ENCODE measurements at places on chromosomes 2 and 18.

DNA sequence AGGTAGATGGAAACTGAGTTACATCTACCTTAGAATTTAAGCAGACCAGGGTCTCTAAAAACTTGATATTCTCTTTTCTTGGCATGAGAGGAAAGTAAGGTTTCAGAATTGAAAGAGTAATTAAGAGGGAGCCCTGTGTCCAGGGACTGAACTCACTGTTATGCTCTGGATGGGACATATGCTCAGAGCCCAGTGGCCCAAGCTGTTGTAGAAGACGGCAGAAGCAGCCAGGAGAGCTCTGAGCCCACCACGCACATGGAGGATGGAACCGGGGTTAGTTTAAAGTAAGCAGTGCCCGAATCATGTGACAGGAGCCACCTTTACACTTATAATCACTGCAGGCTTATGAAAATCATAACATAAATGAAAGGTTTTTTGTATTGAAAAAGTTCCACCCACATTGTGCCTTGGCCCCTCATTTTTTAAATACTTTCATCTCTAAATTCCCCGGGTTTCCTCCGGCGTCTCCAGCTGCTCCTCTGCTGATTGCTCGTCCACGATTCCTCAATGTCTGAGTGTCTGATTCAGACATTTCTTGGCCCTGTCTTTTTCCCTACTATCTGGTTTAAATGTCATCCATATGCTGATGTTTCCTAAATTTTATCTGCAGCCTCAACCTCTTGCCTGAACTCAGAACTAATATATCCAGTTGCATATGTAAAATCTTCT lies 36.1 kb upstream of the SPTBN1 start:
- DNase-seq, result no peak

DNA sequence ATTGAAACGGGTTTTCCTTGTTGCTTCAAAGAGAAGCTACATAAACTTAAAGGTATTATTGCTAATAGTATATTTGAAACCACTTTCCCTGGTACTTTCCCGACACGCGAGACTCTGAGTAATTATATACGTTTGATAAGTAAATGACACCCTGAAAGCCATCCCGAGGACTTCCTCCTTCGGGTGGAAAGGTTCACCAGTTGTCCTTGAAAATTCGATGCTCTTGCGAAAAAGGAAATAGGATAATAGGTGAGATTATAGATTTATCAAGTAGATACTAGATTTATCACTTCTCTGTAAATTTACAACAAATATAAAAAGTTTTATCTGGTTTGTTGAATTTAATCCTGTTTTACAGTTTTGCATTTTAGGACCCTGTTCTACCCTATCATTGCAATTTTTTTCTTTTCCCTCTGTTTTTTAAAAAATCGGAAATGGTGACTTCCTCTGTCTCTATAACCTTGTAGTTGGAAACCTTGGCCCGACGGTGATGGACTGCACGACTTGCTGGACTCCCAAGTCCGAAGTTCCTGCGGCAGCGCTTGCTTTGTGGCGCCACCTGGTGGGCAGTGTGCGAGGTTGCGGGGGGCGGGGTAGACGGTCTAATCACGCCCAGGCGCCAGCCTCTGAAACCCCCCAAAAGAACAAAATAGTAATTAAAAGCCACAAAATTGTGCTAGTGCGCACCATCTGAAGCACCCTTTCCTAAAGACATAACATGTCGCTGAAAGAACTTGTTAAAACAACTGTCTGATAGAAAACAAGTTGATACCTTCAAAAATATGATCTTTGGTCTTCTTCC lies 972 bp upstream of the DLX2 start:
- DNase-seq, result peak; percentile 79

DNA sequence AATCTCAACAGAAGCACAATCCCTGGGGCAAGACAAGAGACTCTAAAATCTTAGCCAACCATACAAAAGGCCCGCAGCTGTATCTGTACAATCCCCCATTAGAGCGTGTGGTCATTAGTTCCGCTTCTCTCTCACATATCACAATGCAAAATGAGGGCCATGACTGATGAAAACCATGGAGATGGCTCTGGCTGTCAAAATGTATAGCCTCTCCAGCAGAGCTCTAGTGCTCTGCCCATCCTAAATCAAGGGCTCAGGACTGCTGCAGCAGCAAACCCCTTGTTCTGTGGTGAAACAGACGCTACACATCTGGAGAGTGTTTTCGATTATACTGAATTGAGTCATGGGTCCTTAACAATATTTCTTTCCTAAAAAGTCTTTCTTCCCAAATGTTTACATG lies 221.0 kb downstream of the PID1 start:
- DNase-seq, result no peak

DNA sequence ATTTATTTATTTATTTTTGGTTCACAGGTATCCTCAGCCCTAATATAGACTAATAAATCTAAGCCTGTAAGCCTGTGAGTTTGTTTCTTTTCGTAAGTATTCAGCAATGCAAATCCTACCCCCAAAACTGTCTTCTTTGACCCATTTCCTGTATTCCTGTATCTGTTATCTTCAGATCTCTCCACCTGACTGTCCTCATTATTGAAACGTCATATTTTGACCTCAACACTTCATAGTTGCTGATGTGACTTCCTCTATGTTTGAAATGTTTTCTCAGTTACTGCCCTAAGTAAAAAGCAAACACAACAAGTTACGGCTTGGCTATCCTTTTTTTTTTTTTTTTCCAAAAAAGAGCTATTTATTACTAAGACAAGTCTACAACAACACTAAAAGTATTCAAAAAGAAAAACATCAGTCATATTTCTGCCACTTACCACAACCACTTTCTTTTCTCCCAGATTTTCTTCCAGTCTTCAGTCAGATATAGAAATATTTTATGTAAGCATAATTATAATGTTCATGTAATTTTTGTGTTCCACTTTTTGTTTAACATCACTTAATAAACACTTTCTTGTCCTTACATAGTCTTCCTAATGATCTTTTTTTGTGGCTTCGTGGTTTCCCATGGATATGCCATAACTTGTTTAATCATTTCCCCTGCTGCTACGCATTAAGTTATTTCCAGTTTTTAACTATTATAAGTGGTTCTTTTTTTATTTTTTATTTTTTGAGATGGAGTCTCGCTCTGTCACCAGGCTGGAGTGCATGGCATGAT lies 45.0 kb upstream of the EML4 start:
- DNase-seq, result no peak

GRCh38 chr2:231910771-231911170 lies 15.4 kb downstream of the NPPC start:
- no peak for DNase-seq

Data from hematopoietic multipotent progenitor cell treated with erythropoietin and hydrocortisone succinate and interleukin-3 and kit ligand, for 15 days (in vitro differentiated cells).